ENCODE measurements at places on chromosomes 5 and 9.

GRCh38 chr5:34045023-34045422, 2.0 kb upstream of the C1QTNF3 start:
- no peak for DNase-seq

- DNase-seq, result no peak
Observed at GRCh38 chr5:23025629-23026233, 172.6 kb upstream of the CDH12 start.

GRCh38 chr5:160649304-160649703, 202.7 kb downstream of the ATP10B start:
- DNase-seq, result no peak

DNA sequence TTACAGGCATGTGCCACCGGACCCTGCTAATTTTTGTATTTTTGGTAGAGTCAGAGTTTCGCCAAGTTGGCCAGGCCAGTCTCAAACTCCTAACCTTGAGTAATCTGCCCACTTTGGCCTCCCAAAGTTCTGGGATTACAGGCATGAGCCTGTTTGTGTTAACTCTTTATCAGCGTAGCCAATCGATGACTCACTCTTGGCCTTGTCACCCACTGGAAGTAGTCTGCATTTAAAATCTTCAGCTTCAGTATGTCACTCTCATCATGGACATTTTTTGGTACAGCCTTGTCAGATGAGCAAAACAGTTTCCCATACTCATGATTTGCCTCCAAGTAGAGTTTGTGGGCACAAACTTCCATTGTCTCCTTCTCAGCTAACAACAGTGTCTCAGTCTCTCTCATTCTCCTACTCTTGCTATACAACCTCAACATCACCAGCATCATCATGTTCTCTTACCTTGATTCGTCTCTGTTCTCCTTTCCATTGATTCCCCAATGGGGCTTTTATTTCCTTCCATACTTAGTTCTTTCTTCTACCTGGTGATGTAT, 22.5 kb downstream of the MUSK start:
- DNase-seq, result no peak

DNA sequence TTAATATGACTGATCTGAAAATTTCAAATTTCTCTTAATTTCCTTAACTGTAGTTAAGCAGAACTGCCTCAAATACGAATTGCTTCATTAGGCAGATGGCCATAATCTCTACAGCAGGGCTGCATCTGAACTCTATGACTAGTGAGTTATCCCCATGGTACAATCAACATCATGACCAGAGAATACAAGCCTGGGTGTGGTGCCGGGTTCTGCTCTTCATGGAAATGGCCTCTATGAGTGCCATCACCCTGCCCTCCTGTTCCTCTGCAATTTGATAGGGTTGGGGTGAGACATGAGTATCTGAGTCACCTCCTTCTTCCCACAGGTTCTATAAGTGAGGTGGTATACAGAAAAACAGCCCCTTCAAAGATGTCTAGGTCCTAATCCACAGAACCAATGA, 235.9 kb downstream of the AP3B1 start:
- no peak for DNase-seq

DNA sequence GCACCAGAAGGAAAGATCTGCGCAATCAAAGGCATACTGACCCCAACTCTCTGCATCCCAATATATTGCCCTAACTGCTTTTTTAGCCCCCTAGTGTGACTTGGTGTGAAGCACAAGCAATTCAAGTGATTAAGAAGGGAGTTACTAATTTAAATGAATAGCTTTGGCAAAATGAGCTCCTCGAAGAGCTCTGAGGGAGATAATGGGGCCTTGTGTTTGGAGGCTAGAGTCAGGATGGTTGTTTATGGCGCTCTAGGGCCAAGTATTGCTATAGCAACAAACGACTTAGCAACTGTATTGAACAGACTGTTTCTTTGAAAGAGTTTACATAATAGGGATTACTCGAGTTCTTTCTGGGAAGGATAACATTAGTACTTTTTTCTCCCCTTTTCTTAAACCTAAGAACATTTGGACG, 11.5 kb upstream of the C5orf58 start:
- no peak for DNase-seq

- peak; percentile 94 for DNase-seq
Observed at GRCh38 chr5:43389679-43390329, 22.4 kb downstream of the CCL28 start.
